ENCODE measurements at places on chromosomes 12 and 14.
A peak's percentile ranks its signal among the peaks of the same experiment; 100 is the strongest.

DNA sequence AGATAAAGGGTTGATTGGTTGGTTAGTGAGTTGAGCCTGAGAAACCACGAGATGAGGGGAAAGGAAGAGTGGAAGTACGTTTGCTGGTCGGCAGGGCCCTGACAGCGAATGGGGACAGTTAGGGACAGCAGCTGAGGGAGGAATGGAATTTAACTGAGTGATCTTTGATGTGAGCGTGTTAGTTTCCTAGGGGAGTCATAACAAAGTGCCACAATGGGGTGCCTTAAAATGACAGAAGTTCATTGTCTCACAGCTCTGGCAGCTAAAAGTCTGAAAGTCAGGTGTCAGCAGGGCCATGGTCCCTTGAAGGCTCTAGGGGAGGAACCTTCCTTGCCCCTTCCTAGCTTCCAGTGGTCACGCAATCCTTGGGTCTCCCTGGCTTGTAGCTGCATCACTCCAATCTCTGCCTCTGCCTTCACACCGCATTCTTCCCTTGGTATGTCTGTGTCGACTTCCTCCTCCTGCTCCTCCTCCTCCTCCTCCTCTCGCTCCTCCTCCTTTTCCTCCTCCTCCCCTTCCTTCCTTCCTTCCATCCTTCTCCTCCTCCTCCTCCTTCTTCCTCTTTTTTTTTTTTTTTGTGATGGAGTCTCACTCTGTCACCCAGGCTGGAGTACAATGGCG is 26.0 kb upstream of the RIN3 start:
- DNase-seq: no peak

DNA sequence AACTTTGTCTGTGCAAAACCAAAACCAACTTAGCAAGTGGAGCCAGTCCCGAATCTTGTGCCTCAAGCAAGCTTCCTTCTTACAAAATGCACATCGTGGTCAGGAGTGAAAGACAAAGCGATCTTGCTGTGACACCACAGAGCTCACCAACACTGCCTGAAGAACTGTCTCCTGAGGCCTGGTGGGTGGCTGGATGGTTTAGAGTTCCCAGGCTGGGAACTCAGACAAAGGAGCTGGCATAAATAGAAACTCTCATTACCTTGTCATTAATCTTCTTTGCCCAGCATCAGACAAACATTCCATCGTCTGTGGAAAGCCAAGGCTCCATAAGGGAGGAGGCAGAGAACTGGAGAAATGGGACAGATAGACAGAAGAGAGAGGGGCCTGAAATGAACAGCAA is 144.8 kb downstream of the KCNA5 start:
- DNase-seq: no peak

- DNase-seq: no peak
Observed at GRCh38 chr12:58901664-58902063, 18.6 kb downstream of the LRIG3 start.

DNA sequence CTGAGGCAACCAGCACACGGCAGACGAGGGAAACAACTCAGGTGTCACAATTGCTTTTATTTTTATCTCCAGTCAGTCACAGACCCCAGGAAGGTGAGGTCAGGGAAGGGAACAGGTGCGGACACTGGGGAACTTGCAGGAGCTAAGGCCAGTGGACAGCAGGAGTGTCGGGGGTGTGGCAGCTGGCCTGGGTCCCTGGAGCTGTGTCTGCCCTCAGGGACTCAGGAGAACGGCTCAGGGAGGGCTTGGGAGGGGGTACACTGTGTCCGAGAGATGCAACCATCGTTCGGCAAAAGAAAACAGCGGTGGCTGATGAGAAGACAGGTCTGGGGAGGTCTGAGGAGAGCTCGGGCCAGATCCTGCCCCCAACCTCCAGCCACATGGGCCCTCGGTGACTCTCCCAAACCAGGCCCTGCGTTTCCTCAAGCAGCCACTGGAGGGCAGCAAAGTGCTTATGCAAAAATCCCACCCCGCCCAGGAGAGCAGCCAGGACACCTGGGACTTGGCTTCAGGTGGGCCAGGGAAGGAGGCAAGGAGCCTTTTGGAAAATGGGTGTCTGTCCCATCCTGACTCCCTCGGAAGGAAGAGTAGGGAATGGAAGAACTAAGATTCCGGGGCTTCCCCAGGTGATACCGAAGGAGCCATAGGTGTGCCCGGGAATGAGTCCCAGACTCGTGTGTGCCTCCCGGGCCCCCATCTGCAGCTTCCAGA is 24.1 kb upstream of the BCDIN3D start:
- DNase-seq: peak; percentile 58

GRCh38 chr12:46562625-46563225 is 190.2 kb upstream of the SLC38A2 start:
- no peak for DNase-seq

DNA sequence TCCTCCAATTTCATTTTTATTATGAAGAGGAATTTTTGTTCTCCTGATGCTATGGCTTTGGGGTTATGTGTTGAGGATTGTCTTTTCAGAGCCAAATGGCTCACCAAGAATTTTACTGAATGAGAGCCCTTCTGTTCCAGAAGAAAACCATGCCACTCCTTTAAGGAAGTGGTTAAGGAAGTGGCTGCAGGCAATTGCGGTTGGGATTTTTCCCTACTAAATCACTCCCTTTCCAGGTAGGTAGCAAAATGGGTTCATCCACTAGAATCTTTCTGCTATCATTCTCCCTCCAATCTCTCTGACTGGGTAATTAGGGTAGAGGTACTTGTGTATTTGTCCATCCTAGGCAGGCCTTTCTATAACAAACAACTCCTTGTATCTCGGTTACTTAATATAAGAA is 163.1 kb downstream of the TTC8 start:
- no peak for DNase-seq

DNA sequence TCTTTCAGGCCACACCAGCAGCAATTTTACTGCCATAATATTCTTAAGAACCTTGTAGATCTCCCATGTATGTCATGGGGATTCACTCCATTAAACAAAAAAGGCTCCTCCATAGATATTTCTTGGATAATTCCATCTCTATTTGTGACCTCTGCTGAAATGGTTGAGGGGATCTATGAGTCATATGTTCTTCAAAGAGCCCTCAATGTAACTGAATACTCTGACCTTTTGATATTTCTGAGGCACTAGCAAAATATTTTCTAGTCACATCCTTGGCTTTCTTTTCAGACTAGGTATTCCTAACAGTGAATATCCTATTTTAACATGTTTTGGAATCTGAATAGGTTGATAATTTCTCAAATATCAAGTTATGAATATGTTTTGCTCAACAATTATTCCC is 6.6 kb downstream of the NELL2 start:
- DNase-seq: no peak

- DNase-seq: no peak
Observed at GRCh38 chr12:105595440-105595839, 264.9 kb downstream of the C12orf75 start.

DNA sequence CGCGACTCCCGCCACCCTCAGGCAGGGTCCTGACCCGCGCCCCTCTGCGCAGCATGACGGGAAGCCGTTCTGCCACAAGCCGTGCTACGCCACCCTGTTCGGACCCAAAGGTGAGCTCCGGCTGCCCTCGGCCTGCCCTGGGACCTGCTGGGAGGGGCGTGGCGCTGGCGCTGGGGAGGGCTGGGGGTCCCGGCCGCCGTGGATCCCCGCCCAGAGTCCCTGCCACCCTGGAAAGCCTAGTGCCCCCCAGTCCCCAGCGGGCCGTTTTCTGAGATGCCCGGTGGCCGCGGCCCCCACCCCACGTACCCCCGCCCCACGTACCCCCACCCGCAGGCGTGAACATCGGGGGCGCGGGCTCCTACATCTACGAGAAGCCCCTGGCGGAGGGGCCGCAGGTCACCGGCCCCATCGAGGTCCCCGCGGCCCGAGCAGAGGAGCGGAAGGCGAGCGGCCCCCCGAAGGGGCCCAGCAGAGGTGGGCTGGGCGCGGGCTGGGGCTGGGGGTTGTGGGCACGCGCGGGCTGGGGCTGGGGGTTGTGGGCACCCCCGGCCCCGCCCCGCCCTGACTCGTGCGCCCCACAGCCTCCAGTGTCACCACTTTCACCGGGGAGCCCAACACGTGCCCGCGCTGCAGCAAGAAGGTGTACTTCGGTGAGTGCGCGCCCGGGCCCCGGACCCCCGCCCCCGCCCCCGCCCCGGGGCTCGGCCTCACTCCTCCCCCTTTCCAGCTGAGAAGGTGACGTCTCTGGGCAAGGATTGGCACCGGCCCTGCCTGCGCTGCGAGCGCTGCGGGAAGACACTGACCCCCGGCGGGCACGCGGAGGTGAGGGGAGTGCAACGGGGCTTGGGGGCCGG is 4.0 kb downstream of the CRIP2 start:
- DNase-seq: no peak

GRCh38 chr14:100440207-100440631 is 117.1 kb downstream of the SLC25A47 start:
- no peak for DNase-seq

DNA sequence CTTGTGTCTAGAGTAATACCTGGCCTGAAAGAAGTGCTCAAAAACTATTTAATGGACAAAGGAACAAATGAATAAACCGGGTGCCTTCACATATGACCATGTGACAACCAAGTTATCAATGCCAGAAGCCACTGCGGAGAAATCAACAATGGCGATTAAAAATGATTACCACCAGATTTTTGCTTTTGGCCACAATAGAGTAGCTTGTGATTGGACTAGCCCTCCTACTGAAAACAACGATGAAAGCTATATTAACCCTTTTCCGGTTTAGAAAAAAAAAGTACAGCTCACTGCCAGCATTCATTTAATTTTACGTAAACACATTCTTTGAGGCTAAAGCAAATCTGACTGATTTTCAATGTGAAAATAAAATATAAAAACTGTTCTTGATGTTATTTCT is 41.6 kb upstream of the TTC7B start:
- DNase-seq: no peak

GRCh38 chr12:102479099-102479885 is 1.1 kb downstream of the IGF1 start:
- no peak for DNase-seq

DNA sequence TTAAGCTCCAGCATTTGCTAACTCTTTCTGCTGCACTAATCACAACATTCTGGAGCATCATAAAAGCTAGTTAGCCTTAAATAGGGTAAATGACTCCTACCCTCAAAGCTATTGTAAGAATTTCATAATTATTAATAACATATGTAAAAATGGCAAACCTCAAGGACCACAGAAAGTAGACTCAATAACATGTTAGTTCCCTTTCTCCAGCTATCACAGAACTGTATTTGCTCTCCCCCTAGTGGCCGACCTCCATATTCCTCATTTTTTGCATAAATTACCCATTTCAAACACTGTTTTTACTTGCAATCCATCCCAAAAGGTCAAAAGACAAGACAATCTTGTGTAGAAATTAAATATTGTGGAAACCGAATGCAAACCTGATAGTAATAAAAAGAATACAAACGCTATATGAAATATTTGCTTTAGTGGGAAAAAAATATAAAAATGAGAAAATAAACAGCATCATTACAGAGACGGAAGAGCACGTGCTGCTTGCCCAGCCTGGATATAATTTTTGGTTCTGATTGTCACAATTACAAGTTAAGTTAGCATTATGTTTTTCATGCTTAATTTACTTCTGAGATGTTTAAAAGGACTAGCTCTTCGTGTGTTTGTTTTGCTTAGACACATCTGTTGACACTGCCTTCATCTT is 97.9 kb downstream of the RERGL start:
- no peak for DNase-seq

DNA sequence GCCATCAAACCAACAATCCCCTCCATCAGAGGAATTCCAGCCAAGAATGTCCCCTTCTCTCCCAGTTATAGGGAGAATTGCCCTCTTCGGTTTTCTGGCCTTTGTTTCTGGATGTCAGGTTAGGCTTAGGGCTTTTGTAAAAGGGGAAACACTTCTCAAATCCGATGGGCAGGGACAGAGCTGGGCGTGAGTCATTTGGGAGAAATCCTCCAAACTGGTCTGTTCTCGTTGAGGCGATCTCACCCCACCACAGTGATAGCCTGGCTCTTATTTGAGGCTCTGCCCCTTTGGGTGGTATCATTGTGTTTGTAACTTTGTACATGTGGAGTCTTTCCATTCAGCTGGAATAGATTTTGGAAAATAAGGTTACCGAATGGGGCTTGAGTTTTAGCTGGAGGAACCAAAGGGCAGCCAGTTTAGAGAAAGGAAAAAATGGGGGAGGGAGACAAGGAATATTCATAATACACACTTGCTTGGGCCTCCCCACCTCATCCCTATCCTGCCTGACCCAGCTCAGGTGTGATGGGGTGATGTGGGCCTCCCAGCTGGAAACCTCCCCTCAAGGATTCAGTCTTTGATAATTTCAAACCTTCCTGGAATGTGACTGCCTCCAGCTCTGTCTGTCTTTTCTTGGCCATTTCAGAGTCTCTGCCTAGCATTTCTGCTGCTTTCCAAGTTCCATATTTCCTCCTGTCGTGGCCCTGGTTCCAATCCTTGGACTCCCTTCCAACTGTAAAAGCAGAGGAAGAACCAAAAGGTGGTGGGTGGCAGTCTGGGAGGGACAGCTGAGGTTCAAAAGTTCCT is 7.5 kb downstream of the HOXC4 start:
- DNase-seq: no peak

- DNase-seq: no peak
Observed at GRCh38 chr12:40711121-40711520, 18.9 kb downstream of the CNTN1 start.

- DNase-seq: no peak
Observed at GRCh38 chr12:41013881-41014642, 174.1 kb upstream of the PDZRN4 start.

DNA sequence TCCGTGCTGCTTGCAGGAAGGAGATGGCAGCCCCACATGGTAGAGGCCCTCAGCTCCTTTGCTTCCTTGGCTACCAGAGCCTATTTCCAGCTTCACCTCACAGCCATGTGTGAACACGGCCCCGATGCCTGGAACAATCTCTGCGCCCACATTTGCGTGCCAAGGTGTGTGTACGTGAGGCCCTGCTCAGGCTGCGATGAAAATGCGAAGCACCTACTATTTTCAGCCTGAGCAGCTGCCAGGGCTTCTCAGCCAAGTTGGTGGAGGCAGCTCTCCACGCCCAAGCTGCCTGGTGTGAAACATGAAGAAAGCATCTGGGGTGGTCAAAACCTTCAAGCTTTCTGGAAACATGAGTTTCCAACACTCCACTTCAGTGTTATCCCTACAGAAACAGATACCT is 177.8 kb upstream of the EGLN3 start:
- no peak for DNase-seq

- no peak for DNase-seq
Observed at GRCh38 chr14:63524537-63525155, 18.5 kb downstream of the PPP2R5E start.

DNA sequence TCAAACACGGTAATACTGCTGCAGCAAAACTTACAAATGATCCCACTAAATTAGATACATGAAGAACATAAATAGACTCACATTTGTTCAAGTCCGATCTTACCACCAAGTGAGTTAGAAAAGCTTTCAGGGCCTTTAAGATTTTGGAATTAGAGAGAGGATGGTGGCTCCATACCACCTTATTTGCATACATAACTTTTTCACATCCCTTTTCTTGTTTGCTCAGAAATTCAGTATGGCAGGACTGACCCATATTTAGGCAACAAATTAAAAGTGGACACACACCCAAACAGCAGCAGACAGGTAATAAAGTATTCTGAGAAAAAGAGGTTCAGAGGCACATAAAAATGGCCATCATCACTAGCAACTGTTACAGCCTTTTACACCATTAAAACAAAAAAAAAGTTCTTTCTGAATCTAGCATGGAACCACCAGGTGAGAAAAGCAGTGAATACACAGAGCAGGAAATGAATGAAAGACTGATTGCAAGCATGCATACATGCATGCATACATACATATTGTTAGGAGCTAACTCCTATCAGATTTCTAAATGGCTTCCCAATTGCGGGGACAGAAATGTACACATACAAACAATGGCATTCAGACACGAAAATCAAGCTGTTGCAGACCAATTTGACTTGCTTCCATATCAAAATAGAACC is 23.3 kb downstream of the STXBP6 start:
- no peak for DNase-seq

GRCh38 chr12:118259079-118259478 is 113.6 kb downstream of the TAOK3 start:
- DNase-seq: no peak

Data from activated effector memory CD4-positive, alpha-beta T cell treated with Interleukin-2 at 50 U/mL for 16 hours (primary cell).